ENCODE measurements at places on chromosomes 5 and 9.

GRCh38 chr5:52725808-52726207, 61.9 kb upstream of the ITGA1 start:
- DNase-seq, result no peak
- no peaks in the 10 kb centered on the region for H3K27me3 ChIP-seq
- no peaks in the 10 kb centered on the region for H3K4me1 ChIP-seq
- H3K27ac ChIP-seq, result no peak overlapping the region
- H3K36me3 ChIP-seq, result no peaks in the 10 kb centered on the region

DNA sequence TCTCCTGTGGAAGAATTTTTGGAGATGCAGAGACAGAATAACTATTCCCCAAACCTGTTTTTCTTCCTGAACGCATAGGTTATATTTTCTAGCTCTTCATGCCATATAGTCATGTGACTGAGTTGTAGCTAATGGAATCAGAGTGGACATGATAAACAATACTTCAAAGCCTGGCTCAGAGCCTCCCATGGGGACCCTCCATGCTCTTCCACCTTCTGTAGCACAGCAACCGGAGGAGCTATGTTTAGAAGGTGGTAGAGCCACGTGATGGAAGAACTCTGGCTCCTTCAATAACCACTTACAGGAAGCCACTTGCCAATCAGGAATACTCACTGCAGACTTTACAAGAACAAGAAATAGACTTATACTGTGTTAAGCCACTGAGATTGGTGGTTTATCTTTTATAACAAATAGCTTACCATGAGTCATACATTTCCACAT, 39.2 kb downstream of the NADK2 start:
- peaks cover 5% of the 10 kb centered on the region for H3K4me1 ChIP-seq
- no peaks in the 10 kb centered on the region for H3K27me3 ChIP-seq
- no peak overlapping the region for H3K27ac ChIP-seq

DNA sequence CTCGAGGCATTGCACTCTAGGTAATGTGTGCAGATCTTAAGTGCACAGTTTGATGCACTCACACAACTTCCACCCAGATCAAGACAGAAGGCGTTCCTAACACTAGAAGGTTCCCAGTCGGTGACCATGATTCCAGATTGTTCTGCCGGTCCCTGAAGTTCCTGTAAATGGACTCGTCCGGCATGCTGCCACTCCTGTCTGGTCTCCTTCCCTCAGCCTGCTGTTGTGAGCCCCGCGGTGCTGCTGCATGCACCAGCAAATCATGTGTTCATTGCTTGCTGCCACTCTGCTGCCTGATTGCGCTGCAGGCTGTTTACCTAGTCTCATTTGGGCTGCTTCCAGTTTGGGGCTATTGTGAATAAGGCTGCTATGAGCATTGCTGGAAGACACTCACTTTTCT, 11.5 kb downstream of the STKLD1 start:
- no peak for DNase-seq
- no peaks in the 10 kb centered on the region for H3K27me3 ChIP-seq

DNA sequence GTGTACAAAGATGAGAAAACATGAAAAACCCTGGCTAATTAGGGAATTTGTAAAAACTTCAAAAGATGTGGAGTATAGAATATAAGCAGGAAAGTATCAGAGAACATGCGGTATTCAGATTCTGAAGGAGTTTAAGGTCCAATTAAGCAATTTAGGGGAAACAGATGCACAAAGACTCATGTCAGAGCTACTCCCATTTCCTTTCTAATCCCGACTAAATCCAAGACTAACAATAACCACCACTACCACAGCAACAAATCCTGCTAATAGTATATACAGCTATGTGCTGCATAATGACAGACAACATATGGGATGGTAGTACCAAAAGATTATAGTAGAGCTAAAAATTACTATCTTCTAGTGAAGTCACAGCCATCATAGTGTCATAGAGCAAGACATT, 102.1 kb downstream of the LURAP1L start:
- no peak for DNase-seq
- H3K4me1 ChIP-seq, result no peaks in the 10 kb centered on the region
- H3K36me3 ChIP-seq, result no peaks in the 10 kb centered on the region
- no peak overlapping the region for H3K4me3 ChIP-seq

- DNase-seq, result peak; percentile 96
- H3K4me3 ChIP-seq, result no peak overlapping the region
- H3K27me3 ChIP-seq, result no peaks in the 10 kb centered on the region
- H3K27ac ChIP-seq, result no peak overlapping the region
- peaks cover 6% of the 10 kb centered on the region for H3K4me1 ChIP-seq
Measured at GRCh38 chr5:21152611-21153010, 1164.6 kb upstream of the CDH18 start.

DNA sequence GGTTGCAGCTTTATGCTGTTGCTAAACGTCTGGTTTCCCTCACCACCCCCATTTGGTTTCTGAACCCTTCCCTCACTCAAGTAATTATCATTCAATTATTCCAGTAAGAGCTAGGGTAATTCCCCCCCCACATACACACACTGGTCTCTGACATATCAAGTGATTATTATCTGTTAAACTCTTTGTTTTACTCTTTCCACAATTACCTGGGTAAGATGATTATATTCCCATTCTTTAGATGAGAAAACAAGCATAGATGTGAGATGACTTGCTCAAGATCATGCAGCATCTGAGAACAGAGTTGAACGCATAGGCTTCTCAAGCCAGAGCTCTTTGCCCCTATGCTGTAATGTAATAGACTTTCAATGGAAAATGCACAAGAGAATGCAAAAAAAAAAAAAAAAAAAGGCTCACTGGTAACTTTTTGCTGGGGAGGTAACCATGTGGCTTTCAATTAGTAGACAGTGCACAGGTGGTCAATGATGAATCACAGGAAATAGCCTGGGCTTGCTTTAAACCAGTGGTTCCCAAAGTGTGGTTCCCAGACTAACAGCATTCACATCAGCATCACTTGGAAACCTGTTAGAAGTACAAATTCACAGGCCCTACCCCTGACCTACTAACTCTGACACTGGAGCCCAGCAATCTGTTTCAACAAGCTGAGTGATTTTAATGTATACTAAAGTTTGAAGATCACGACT, 87.6 kb downstream of the PIK3R1 start:
- H3K27ac ChIP-seq, result no peak overlapping the region
- peaks cover 10% of the 10 kb centered on the region for H3K36me3 ChIP-seq
- no peaks in the 10 kb centered on the region for H3K27me3 ChIP-seq
- peak; percentile 75 for DNase-seq

- no peaks in the 10 kb centered on the region for H3K36me3 ChIP-seq
- DNase-seq, result no peak
- no peaks in the 10 kb centered on the region for H3K27me3 ChIP-seq
Measured at GRCh38 chr5:138444774-138445546, 6.1 kb downstream of the REEP2 start.

DNA sequence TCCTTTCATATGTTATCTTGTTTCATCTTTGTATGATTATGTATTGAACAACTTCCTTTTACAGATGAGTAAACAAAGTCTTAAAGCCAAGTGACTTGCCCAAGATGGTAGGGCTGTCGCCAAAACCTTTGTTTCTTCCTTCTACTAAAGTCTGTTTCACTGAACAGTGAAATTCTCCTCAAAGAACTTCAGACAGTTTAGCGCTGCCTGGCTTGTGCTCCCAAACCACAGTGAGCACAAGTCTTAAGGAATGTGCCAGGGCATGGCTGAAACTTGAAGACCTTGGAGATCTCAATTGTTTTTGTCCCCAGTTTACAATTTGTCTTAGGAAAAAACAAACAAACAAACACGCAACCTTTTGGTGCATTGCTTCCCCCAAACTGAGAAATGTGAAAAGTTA, 273.5 kb downstream of the CRB2 start:
- H3K27ac ChIP-seq, result no peak overlapping the region
- H3K27me3 ChIP-seq, result no peaks in the 10 kb centered on the region
- peak; percentile 16 for DNase-seq
- no peak overlapping the region for H3K4me3 ChIP-seq
- H3K36me3 ChIP-seq, result no peaks in the 10 kb centered on the region

- peak within 1 kb of the TSS; percentile 72 for H3K27ac ChIP-seq
- peaks cover 15% of the 10 kb centered on the region for H3K4me1 ChIP-seq
- peak within 1 kb of the TSS; percentile 79 for H3K4me3 ChIP-seq
- H3K36me3 ChIP-seq, result peaks cover under 1% of the 10 kb centered on the region
Measured at GRCh38 chr9:93453047-93453914, at the start of gene FAM120AOS. TSS of gene FAM120AOS (minus strand) at chr9:93453581. CDS start at chr9:93452709, 872 bp downstream.

DNA sequence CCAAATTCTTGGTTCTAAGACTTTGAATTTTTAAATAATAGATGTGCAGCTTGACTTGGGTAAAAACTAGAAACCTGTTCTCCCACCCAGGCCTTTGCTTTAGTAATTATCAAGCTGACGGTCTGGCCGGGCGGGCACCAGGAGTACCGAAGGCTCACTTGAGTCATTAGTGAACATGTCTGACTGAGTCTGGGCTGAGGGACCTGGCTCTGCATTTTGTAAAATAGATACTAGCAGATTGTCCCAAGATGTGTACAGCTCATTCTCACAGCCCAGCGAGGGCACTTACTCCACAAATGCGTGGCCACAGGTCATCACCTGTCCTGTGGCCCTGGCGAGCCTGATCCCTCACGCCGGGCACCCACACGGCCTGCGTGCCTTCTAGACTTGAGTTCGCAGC, 216.2 kb downstream of the FANCC start:
- H3K4me3 ChIP-seq, result no peak overlapping the region
- H3K36me3 ChIP-seq, result no peaks in the 10 kb centered on the region
- no peak for DNase-seq
- H3K27me3 ChIP-seq, result no peaks in the 10 kb centered on the region
- H3K4me1 ChIP-seq, result peaks cover 22% of the 10 kb centered on the region

GRCh38 chr5:134568761-134569695, 43.6 kb downstream of the JADE2 start:
- H3K27ac ChIP-seq, result no peak overlapping the region
- peaks cover 17% of the 10 kb centered on the region for H3K4me1 ChIP-seq
- no peaks in the 10 kb centered on the region for H3K27me3 ChIP-seq
- H3K4me3 ChIP-seq, result no peak overlapping the region
- no peaks in the 10 kb centered on the region for H3K36me3 ChIP-seq
- no peak for DNase-seq
